ENCODE measurements at places on chromosomes 12 and 14.

DNA sequence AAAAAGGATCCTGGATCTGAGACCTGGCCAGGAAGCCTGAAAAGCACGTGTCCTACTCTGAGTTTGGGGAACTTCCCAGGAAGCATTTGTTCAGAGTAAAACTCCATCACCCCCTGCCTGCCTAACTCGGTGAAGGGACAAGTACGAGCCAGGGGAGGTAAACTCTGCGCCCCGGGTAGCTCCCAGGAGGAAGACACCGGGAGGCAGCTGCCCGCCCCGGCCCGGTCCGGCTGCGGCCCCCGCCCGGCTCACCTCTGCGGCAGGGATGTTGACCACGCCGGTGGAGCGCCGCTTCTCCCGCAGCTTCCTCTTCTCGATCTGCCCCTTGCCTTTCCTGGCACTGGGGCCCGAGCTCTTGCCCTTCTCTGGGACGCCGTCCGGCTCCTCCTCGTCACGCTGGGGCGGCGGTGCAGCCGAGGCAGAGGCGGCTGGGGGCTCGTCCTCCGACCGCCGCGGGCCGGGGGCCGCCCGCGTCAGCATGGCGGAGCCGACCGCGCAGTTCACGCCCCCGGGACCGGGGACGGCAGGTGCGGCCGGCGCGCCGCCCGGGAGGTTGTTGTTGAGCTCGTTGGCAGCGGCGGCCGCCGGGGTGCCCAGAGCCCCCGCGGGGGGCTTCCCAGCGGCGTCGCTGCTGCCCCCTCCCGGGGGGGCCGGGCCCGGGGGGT lies 1.2 kb downstream of the PAWR start:
- no peaks in the 10 kb centered on the region for H3K27me3 ChIP-seq
- peaks cover 6% of the 10 kb centered on the region for H3K4me1 ChIP-seq
- peak overlapping the region; percentile 96 for H3K27ac ChIP-seq
- DNase-seq, result no peak

- H3K4me1 ChIP-seq, result no peaks in the 10 kb centered on the region
- H3K36me3 ChIP-seq, result no peaks in the 10 kb centered on the region
- no peak overlapping the region for H3K27ac ChIP-seq
- H3K27me3 ChIP-seq, result no peaks in the 10 kb centered on the region
- no peak overlapping the region for H3K4me3 ChIP-seq
Observed at GRCh38 chr14:57575482-57575881, 81.8 kb upstream of the CCDC198 start.

DNA sequence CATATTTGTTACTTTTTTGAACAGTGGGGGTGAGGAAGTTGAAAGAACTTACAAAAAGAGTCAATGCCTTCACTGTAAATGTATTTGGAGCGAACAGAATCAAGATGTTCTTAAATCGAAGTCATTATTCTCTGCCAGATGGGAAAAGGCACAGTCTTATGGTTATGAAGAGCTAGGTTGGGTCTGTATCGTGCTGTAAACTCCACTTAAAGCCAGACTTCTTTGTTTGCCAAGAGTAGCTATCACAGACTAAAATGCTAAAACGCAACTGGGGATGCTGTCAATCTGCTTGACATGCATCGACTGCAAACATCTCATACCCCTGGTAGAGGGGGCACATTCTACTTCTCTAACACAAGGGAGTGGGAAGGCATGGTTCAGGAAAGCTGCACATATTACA lies 160.4 kb downstream of the DACT1 start:
- no peak for DNase-seq
- H3K27me3 ChIP-seq, result no peaks in the 10 kb centered on the region
- no peaks in the 10 kb centered on the region for H3K4me1 ChIP-seq
- H3K4me3 ChIP-seq, result no peak overlapping the region

- peaks cover 31% of the 10 kb centered on the region for H3K4me1 ChIP-seq
- H3K27me3 ChIP-seq, result no peaks in the 10 kb centered on the region
Observed at GRCh38 chr14:50524731-50525515, 7.4 kb downstream of the MAP4K5 start.

- H3K4me3 ChIP-seq, result no peak overlapping the region
- H3K27ac ChIP-seq, result no peak overlapping the region
- H3K27me3 ChIP-seq, result no peaks in the 10 kb centered on the region
- peaks cover 17% of the 10 kb centered on the region for H3K36me3 ChIP-seq
- peaks cover 78% of the 10 kb centered on the region for H3K4me1 ChIP-seq
Observed at GRCh38 chr14:69674546-69675244, 63.3 kb downstream of the SUSD6 start.

DNA sequence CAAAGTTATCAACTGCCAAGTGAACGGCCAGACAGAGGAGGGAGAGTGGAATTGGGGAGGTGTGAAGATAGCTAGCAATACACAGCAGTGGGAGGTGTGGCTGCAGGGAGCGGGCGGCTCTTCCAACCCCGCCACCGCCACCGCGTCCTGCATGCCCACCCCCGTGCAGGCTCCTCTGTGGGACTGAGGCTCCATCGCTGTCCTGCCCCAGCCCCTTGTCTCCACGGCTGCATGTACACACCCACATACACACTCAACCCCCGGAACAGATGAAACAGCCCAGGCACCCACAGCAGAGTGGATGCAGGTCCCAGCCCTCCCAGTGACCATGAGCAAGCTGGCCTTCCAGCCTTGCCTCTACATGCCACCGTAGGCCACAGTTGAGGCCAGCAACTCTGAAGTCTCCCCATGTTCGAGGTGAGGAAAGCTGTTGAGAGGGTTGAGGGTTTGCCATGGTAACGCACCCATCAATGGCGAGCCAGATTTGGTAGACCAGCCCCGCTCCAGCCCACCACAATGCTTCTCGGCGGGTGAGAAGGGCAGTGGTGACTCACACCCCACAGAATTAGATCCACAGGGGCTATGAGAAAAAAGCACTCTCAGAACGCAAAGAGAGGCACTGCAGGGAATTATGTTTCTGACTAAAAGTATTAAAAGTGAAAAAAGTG lies 39.3 kb downstream of the PITPNM2 start:
- DNase-seq, result no peak
- H3K27ac ChIP-seq, result peak overlapping the region; percentile 80
- H3K4me3 ChIP-seq, result no peak overlapping the region
- H3K27me3 ChIP-seq, result no peaks in the 10 kb centered on the region
- H3K36me3 ChIP-seq, result peaks cover 33% of the 10 kb centered on the region

- no peaks in the 10 kb centered on the region for H3K4me1 ChIP-seq
- no peak overlapping the region for H3K4me3 ChIP-seq
- H3K27me3 ChIP-seq, result no peaks in the 10 kb centered on the region
- H3K36me3 ChIP-seq, result no peaks in the 10 kb centered on the region
- H3K27ac ChIP-seq, result no peak overlapping the region
- no peak for DNase-seq
Observed at GRCh38 chr14:55864890-55865655, 253.1 kb upstream of the PELI2 start.

GRCh38 chr12:11653215-11653753 lies 3.8 kb downstream of the ETV6 start:
- H3K4me3 ChIP-seq, result peak overlapping the region; percentile 92
- no peaks in the 10 kb centered on the region for H3K36me3 ChIP-seq
- no peaks in the 10 kb centered on the region for H3K27me3 ChIP-seq
- H3K4me1 ChIP-seq, result peaks cover 81% of the 10 kb centered on the region
- peak overlapping the region; percentile 97 for H3K27ac ChIP-seq
- no peak for DNase-seq

DNA sequence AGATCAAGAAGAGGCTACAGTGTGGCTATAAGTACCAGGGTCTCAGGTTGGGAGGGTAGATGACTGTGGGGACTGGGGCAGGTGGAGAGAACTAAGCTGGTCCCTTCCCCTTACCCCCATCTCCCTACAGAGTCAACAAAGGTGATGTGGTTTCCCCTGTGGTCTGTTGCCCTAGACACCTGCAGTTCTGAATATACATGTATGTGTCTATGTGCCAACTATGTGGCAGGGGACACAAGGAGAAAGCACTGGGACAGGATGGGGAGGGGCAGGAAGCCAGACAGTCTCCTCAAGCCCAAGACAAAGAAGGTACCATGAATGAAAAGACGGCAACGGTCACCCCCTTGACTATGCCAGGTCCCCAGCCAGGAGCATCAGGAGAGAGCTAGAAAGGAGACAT lies 4.5 kb upstream of the HDAC7 start:
- H3K27ac ChIP-seq, result peak overlapping the region; percentile 99
- no peak overlapping the region for H3K4me3 ChIP-seq
- peaks cover 70% of the 10 kb centered on the region for H3K4me1 ChIP-seq
- no peaks in the 10 kb centered on the region for H3K27me3 ChIP-seq
- DNase-seq, result no peak
- H3K36me3 ChIP-seq, result no peaks in the 10 kb centered on the region

GRCh38 chr12:26732005-26732908 lies 100.7 kb downstream of the ITPR2 start:
- DNase-seq, result no peak
- no peak overlapping the region for H3K27ac ChIP-seq
- H3K4me3 ChIP-seq, result no peak overlapping the region
- no peaks in the 10 kb centered on the region for H3K36me3 ChIP-seq
- peaks cover 16% of the 10 kb centered on the region for H3K4me1 ChIP-seq
- no peaks in the 10 kb centered on the region for H3K27me3 ChIP-seq
